HCT116 (cell line): ENCODE measurements at places on chromosomes 13 and 19. TPM values are rescaled to one million over a fixed set of nuclear protein-coding genes. Genes with fewer than 3 reads are reported as not detected.

DNA sequence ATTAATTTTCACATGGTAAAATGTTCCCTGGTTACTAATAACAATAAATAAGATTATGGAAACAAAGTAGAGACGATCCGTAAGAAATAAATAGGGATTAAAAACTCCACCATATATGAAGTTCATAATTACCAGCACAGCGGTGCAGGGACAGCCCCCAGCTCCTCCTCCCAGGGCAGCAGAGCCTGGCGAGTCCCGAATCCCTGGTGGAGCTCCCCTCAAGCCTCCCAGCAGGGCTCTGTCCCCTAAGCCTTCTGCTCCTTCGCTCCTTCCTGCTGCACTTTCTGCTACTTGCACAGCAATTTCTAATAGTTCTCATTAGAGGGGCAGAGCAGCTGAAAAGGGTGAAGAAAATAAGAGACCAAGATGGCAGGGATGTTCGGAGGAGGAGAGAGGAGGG lies 43.6 kb downstream of the RASA3 start:
- DNase-seq, result no peak
- H3K4me3 ChIP-seq, result no peak overlapping the region
- H3K27me3 ChIP-seq, result no peaks in the 10 kb centered on the region
- no peaks in the 10 kb centered on the region for H3K36me3 ChIP-seq
- H3K27ac ChIP-seq, result no peak overlapping the region

Gene ZFR2
- total RNA-seq, result 0.34 TPM

DNA sequence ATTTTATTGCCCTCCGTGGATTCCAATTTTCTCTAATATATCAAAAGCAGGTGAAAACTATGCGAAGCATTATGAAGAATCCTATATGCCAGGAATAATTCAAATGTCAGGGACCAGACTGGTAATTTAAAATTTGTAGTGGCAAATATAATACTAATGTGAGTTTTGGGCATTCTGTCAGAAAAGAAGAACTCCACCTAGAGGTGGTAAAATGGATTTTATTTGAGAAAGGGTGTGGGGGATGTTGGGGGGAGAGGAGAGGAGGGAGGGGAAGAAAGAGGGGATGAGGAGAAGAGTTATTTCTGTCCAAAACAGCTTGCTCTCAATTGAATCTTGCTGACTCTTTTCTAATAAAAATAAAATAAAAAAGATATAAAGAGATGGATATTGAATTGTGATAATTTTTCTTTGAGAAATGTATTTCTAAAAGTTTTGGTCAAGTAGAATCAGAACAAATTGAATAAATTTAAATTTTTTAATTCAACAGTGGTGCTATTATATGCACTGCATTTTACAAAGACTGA lies 929.3 kb upstream of the SLITRK5 start:
- H3K36me3 ChIP-seq, result no peaks in the 10 kb centered on the region
- H3K4me3 ChIP-seq, result no peak overlapping the region
- DNase-seq, result no peak
- no peak overlapping the region for H3K27ac ChIP-seq

GRCh38 chr19:42067315-42067888 lies 2.6 kb downstream of the GRIK5 start:
- no peak overlapping the region for H3K4me3 ChIP-seq

DNA sequence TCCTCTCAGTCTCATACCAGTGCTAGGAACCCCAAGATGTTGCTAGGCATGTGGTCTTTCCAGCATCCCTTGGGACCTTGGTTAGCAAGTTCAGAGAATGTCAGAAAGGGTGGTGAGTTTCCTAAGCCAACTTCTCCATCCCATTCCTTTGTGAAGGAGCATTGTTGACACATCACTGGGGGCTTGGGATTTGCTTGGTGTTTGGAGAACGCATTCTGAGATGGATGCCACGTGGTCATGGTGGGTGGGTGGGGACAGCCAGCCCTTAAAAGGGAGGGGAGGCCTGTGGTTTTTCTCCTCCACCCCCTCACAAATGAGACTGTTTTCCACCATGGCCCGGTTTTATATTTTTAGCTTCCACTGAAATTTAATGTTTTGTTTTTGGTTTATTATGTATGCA lies 83.3 kb upstream of the ZNF536 start:
- no peak overlapping the region for H3K4me3 ChIP-seq
- no peaks in the 10 kb centered on the region for H3K36me3 ChIP-seq
- no peak for DNase-seq
- no peaks in the 10 kb centered on the region for H3K4me1 ChIP-seq
- H3K27ac ChIP-seq, result no peak overlapping the region
- peaks cover 14% of the 10 kb centered on the region for H3K27me3 ChIP-seq

GRCh38 chr13:110442930-110443621 lies 118.4 kb downstream of the RAB20 start:
- H3K36me3 ChIP-seq, result no peaks in the 10 kb centered on the region
- peaks cover 10% of the 10 kb centered on the region for H3K4me1 ChIP-seq
- no peak overlapping the region for H3K4me3 ChIP-seq
- no peak for DNase-seq
- no peaks in the 10 kb centered on the region for H3K27me3 ChIP-seq
- H3K27ac ChIP-seq, result no peak overlapping the region

GRCh38 chr19:3284759-3285646 lies 60.5 kb downstream of the CELF5 start:
- DNase-seq, result peak; percentile 96
- H3K4me3 ChIP-seq, result peak overlapping the region; percentile 43
- H3K27ac ChIP-seq, result peak overlapping the region; percentile 81

DNA sequence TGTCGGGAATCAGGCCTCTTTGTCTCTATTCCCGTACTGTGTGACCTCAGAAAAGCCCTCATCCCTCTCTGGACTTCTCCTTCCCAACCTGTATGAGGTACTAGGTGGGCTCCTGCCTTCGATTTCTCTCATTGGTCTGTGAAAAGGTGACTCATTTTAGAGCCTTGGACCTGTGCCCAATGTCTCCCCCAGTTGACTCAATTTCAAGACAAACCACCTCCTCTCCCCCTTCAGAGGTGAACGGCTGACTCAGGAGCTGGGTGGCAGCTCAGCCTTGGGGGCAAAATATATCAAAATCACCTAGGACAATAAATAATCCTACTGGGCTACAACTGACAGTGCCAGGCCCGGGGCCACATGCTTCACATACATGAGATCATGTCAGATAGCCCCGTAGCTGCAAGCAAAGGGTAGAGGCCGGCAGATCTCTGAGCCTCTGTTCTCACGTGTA lies 630 bp downstream of the COQ8B start:
- H3K36me3 ChIP-seq, result 0 out of 2 replicates have a peak, but pooled peaks cover 3% of the 10 kb centered on the region
- H3K4me1 ChIP-seq, result peaks cover 59% of the 10 kb centered on the region
- peak overlapping the region; percentile 92 for H3K27ac ChIP-seq
- DNase-seq, result peak; percentile 72

DNA sequence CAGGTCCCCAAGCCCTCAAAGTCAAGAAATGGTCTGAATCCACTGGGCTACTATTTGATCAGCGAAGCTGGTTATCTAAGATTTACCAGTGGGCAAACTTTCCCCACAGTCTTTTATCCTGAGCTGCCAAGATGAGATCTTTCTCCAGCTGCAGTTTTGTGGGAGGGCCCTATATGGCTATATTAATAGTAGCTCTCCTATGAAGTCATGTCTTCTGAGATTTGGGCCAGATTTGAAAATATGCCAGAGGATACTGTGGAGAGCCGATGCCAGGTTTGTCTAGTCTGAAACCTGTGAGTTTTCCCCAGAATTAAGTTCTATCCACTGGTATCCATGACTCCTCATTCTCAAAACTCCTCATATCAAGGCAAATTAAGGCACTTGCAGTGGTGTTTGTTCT lies 173.2 kb downstream of the FLT1 start:
- H3K27me3 ChIP-seq, result no peaks in the 10 kb centered on the region
- H3K36me3 ChIP-seq, result no peaks in the 10 kb centered on the region
- H3K4me1 ChIP-seq, result no peaks in the 10 kb centered on the region

Gene ADPRHL1
- 12.6 TPM for total RNA-seq

DNA sequence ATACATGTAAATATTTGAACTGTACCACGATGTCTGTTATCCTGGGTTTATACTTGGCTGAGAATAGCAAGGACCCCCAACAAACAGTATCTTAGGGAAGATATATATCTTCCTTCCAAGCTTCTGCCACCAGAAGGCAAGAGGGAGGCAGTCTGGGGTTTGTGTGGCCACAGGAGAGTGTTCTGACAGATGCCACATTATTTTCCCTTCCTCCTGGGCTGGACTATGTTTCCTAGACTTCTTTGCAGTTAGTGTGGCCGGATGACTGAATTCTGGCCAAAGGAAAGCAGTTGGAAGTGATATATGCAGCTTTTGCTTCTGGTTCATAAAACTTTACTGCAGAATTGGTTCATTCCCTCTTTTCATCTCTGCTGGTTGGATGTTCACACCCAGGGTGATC lies 39.9 kb upstream of the TMTC4 start:
- no peaks in the 10 kb centered on the region for H3K36me3 ChIP-seq
- no peak overlapping the region for H3K27ac ChIP-seq
- no peaks in the 10 kb centered on the region for H3K4me1 ChIP-seq
- no peak overlapping the region for H3K4me3 ChIP-seq
- no peaks in the 10 kb centered on the region for H3K27me3 ChIP-seq

Gene TEX29
- total RNA-seq, result not detected

Gene SIGLEC8
- not detected for total RNA-seq

DNA sequence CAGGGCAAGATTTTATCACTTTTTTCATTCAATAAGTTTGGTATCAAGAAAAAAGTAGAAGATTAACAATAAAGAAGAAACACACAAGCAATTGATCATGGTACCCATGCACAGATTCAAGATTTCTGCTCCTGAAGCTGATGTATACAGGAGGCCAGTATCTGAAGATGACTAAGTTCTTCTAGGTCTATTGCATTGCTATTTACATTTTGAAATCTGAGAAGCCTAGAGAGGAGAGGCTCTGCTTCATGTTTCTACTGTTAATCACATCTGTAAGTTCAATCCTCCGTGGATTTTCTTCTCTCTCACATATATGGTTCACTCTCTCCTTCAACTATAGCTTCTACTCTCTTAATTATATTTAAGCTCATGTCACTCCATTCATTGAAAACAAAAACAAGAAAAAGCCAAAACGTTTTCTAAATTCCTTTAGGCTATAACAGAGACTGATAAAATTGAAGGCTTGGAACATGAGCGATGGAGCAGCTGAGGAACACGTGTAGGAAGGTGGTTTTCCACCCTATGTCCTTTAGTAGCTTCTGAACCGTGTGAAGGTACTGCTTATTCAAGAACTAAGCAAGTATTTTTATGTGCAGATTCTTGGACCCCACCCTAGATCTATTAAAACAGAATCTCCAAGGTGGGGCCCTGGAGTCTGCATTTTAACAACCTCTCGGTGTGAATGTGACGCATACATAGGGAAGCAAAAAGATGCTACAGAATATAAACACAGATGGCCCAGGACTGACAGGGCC lies 198.2 kb downstream of the EFNB2 start:
- no peak overlapping the region for H3K27ac ChIP-seq
- H3K4me1 ChIP-seq, result no peaks in the 10 kb centered on the region
- no peak overlapping the region for H3K4me3 ChIP-seq
- H3K36me3 ChIP-seq, result no peaks in the 10 kb centered on the region
- DNase-seq, result no peak

- H3K27ac ChIP-seq, result no peak overlapping the region
- no peaks in the 10 kb centered on the region for H3K27me3 ChIP-seq
- H3K4me3 ChIP-seq, result no peak overlapping the region
- H3K36me3 ChIP-seq, result no peaks in the 10 kb centered on the region
- DNase-seq, result no peak
Measured at GRCh38 chr13:26230703-26231102, 8.6 kb upstream of the RNF6 start.

DNA sequence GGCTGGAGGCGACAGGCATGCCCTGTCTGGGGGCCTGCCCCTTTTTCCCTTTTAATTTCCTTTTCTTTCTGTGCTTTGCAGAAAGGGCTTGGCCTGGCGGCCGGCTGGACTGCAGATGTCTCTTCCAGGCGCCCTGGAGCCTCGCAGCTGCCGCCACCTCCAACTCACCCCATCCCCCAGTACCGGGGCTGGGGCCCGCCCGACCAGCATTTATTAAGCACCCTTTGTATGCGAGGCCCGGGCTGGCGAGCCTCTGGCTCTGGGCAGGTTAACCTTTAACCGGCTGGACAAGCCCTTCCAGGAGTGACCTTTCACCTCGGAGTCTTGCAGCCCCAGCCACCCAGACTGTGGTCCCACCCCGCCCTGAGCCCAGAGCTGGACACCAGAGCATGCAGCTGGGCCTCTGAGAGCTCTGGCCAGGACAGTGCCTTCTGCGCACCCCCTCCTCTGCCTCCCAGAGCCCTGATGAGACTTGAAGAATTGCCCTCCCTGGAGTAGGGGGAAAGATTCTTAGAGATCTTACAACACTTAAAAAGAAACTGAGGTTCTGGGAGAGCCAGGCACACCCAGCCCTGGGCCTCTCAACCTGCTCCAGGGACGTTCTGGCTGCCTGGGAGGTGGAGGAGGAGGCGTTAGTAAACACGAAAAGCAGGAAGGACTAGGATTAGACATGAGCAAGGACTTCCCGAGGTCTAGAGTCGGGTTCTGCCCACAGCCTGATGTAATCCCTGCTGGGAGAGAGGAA lies 1.1 kb upstream of the NR2F6 start:
- H3K27ac ChIP-seq, result peak overlapping the region; percentile 80
- H3K27me3 ChIP-seq, result no peaks in the 10 kb centered on the region
- DNase-seq, result no peak
- peak overlapping the region; percentile 55 for H3K4me3 ChIP-seq

DNA sequence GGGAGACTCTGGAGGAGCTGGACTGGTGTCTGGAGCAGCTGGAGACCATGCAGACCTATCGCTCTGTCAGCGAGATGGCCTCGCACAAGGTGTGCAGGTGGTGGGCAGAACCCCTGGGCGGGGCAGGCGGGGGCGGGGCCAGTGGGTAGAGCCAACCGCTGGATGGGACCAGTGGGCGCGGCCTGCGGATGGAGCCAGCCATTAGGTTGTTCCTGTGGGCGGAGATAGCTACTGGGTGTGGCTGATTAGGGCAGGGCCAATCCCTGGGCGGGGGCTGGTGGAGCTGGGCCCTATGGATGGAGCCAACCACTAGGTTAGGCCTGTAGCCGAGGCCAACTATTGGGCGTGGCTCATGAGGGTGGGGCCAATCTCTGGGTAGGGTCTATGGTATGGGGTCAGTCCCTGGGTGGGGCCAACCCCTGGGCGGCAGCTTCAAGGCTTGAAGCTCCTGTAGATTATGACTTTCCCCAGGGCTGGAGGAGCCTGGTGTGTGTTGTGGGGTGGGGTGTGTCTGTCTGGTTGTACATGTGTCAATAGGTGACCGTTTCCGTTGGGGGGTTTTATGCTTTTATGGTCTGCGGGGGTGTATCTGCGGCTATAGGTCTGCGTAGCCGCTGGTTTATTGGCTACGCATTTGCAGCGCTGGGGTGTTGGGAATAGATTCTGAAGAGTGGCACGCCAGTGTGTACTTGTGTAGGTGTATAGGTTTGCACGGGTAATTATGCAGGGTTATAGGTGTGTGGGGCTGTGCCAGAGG lies 30.7 kb downstream of the PDE4A start:
- H3K36me3 ChIP-seq, result peaks cover 15% of the 10 kb centered on the region; the same call in 1 of the 2 replicates
- no peak overlapping the region for H3K4me3 ChIP-seq
- no peaks in the 10 kb centered on the region for H3K27me3 ChIP-seq
- peaks cover 15% of the 10 kb centered on the region for H3K4me1 ChIP-seq
- H3K27ac ChIP-seq, result no peak overlapping the region

Gene RAB20
- total RNA-seq, result 10.6 TPM

Gene ATP4A
- 0.27 TPM for total RNA-seq
